Stimulated activated CD4-positive, alpha-beta T cell treated with anti-CD3 and anti-CD28 coated beads, Interleukin-2, amount 100 ng/mL, for 4 hours (primary cell): ENCODE measurements at places on chromosomes 4 and X.

DNA sequence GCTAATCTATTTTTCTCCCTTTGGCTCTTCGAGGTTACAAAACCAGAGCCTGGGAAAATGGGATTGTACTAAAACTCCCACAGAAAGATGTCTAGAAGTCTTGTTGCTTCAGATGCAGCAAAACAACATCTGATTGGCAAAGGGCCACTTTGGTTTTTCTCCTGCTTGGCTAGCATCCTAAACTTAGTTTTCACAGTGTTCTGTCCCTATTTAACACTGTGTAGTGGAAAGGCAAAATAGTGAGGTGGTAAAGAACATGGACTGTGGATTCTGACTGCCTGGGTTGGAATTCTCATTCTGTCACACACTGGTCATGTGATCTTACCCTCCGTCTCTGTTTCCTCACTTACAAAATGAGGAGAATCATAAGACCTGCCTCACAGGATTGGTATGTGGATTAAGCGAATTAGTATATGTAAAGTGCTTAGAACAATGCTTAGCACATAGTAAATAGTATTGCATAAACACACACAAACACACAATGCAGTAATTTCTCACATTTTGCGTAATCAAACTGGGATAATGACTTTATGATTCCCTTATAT is 23.5 kb downstream of the TIGD2 start:
- DNase-seq = no peak

DNA sequence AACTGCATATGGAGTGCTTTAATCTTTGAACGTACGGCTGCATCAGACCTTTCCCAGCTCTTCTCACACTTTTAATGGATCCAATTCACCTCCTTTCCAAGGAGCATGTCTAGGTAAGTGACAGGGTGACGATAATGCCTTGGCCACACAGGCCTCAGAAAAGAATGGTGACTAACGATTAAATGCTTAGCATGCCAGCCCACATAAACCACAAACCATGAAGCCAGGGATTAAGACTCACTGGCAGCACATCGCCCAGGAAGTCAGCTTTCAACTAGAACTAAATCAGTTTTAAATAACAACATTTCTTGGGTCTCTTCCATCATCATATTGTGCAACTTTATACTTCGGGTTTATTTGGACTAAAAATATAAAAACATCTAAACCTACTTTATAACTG is 28.7 kb downstream of the INPP4B start:
- DNase-seq = peak; percentile 13

DNA sequence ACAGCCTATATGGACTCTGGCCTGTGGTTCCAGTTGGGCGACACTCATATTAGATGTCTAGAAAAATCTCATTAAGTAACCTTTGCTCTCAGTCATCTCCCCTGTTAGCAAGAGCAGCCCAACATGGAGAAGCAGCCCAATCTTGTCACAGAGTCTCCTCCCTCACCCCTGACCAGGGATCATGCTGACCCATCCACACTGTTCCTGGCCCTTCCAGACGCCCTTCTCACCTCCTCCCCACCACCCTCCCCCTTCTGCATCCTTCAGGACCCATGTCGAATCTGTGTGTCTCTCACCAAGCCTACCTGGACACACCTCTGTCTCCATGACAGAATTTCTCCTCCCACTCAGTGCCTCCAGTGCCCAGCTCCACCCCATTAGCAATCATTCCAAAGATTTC is 190.1 kb downstream of the STIM2 start:
- DNase-seq = no peak

DNA sequence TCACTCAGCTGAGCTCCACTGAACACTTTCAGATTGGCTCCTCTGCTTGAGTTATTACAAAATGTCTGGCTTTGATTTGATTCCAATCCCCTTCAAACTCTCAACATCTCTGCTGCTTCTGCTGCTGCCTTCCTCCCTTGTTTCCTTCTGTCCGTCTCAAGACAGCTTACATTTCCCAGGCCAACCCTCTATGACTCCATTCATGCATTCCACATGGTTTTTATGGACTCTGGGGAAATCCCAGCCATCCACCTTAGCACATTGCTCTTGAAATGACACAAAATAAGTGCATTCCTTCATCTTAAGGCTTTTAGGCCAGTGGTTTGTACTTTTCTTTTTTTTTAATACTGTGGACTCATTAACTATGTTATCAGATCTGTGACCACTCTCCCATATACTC is 68.5 kb upstream of the TMEM164 start:
- no peak for DNase-seq

- DNase-seq = no peak
Measured at GRCh38 chr4:88949605-88950004, 107.4 kb downstream of the FAM13A start.

DNA sequence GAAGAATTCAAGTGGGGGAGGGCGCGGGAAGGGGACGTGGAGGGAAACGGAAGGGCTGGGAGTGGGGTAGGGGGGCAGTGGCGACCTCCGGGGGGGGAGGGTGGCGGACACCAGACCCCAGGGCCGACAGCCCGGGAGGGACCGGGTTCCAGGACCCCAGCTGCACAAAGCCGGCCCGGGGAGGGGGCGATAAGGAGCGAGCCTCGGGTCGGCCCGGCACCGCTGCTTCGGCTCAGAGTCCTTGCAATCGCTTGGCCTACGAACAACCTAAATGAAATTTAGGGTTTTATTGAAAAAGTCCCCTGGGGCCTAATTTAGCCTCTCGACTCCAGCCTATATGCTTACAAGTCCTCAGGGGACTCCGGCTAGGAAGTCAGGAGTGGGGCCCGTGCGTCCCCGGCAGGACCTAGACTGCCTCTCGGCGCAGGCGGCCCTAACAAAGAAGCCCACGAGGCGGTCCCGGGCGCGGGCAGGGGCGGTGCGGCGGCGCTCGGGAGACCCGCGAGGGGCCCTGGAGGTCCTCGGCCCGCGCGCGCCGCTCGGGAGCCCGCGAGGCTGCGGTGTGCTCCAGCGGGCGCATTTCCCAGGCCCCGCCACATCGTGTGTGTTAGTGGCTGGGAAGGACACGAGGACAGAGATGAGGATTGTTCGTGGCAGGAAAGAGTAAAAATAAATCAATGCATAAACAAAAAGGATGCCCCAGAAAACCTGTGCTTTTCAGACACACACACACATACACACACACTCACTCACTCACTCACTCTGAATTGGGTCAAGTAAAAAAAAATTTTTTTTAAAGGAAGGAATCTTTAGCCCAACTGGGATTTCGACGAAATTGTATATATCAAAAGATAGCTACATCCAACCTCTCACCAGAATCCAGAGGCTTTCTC is 70.0 kb downstream of the MGST2 start:
- peak; percentile 2 for DNase-seq

- no peak for DNase-seq
Measured at GRCh38 chr4:126939401-126939800, 693.4 kb upstream of the INTU start.

DNA sequence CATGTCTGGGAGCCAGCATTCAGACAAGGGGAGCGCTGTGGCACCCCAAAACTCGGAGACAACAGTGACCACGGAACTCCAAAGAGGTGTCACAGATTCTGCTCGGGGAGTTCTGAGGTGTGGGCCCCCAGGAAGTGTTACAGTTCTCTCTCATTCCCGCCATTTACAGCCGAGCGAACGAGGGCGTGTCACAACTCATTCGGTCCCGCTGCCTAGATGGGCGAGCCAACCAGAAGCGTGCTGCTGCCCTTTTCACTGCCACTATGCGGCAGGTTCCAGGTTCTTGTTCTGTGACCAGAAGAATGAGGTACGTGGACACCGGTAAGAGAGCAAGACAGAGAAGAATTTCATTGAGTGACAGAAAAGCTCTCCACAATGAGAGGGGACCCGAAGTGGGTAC is 1370.6 kb upstream of the AGA start:
- DNase-seq = no peak

GRCh38 chr4:188714501-188714900 is 575.3 kb downstream of the TRIML1 start:
- no peak for DNase-seq

DNA sequence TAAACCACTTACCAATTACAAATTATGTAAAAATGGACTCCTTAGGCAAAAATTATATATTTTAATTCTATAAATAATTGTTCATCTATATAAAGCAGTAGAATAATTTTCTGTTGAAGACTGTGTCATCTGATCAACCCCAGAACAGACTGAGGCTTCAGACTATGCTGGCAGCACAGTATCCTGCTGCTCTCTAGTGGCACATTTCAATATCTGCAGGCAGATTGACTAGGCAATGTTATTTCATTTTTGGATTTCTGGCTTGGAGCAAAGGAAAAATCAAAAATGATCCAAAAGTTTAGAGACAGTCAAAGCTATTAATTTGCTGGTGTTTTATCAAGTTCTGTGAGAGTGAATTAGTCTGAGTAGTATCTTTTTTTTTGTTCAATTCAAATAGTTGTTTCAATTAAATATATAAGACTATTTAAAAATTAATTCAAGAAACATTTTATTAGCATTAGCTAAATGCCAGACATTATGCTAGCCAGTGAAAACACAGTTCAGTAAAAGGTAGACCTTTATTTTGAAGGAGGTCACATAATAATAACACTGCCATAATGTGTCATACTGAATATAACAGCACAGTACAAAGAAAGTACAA is 21.3 kb upstream of the SULT1E1 start:
- no peak for DNase-seq

- DNase-seq = no peak
Measured at GRCh38 chr4:169807934-169808509, 50.3 kb upstream of the HPF1 start.

- DNase-seq = no peak
Measured at GRCh38 chrX:72052415-72053090, 79.2 kb downstream of the RTL5 start.

DNA sequence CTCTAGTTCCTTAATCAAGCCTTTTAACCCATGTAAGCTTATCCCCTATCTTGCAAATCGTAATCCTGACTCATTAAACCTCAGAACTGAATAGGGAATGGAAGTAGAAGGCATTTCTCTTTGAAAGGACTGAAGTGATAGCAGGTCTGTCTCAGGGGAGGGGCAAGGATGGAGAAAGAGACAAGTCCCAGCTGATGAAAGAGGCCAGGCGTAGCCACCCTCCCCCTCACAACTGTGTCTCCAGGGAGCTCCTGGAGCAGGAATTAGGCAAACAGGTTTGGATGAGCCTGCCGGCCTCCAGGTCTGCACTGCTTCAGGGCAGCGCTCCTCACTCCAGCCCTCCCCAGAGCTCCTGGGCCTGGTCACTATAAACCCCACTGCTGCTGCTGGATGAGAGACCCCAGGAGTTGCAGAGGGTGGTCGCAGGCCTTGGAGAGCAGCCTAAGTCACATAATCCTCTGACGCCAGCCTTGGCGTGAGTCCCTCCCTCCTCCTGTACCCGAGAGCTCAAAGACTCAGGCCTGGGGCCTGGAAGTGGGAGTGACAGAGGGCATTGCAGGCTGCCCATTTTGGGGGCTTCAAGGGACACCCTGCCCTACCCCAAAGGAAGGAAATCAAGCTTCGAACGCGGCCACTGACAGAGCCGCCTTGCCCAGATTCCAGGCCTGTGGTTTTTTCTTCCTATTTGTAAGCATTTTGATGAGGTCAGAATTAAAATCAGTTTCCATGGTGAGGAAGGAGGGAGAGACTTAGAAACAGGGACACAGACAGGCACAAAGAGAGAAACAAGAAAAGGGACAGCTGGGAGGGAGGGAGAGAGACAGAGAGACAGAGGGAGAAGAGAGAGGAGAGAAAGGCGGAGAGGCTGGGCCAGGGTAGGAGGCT is 21.2 kb upstream of the MSX1 start:
- DNase-seq = no peak

- DNase-seq = no peak
Measured at GRCh38 chr4:118910221-118910620, 21.6 kb downstream of the SYNPO2 start.

GRCh38 chr4:10584042-10584441 is 100.5 kb downstream of the CLNK start:
- no peak for DNase-seq

DNA sequence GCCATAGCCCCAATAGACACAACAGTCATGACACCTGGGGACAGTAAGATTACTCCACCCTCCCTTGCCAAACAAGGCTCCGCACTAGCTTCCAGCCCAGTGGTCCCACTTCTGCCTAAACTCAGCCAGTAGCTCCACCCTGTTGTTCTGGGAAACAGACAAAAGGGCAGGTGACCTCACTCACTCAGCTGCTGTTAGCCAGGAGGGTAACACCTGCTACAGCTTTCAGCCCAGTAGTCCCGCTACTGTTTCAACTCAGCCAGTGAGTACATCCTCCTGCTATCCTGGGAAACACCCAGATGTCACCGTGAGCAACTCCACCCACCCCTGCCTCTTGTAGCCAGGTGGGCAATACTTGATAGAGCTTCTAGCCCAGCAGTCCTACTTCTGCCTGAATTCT is 162.7 kb upstream of the CPXCR1 start:
- DNase-seq = no peak

DNA sequence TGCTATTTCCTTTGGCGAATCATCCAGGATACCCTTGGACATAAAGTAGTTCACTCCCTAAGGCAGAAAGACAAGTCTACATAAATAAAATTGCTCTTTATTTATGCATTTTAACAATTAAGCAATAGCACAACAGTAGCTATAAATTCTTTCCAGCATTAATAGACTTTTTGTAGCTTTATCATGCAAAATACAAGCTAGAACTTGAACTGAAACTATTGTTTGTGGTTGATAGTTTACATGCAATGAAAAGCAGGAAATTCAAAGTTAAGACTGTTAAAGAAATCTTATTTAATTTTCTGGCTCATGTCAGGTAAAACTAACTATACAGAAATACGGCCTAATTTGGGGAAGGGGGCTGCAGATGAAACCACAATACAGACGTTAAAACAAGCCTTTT is 42.3 kb downstream of the FBXO8 start:
- DNase-seq = no peak
